ENCODE measurements at places on chromosomes 4 and X. TPM values are rescaled to one million over a fixed set of nuclear protein-coding genes. Genes with fewer than 3 reads are reported as not detected.

Gene XAGE1A
- not detected for total RNA-seq

GRCh38 chrX:132373610-132374009 is 115.2 kb downstream of the MBNL3 start:
- H3K36me3 ChIP-seq = no peaks in the 10 kb centered on the region
- H3K4me3 ChIP-seq = no peak overlapping the region
- H3K4me1 ChIP-seq = no peaks in the 10 kb centered on the region
- no peaks in the 10 kb centered on the region for H3K27me3 ChIP-seq
- no peak for DNase-seq

Gene USP51
- total RNA-seq = 2.0 TPM

Gene NSUN7
- 0.59 TPM for total RNA-seq

- DNase-seq = no peak
- H3K4me1 ChIP-seq = no peaks in the 10 kb centered on the region
- H3K27ac ChIP-seq = no peak overlapping the region
- no peak overlapping the region for H3K4me3 ChIP-seq
These were observed 203.4 kb upstream of the FAT4 start for GRCh38 chr4:125111323-125111722.

Gene MAGEE2
- total RNA-seq = not detected

Gene RNF150
- total RNA-seq = 0.07 TPM

Gene CCSER1
- total RNA-seq = 0.20 TPM

- no peaks in the 10 kb centered on the region for H3K4me1 ChIP-seq
- no peaks in the 10 kb centered on the region for H3K36me3 ChIP-seq
- H3K27ac ChIP-seq = no peak overlapping the region
These were observed 4.9 kb upstream of the TLR8 start for GRCh38 chrX:12901486-12901885.

DNA sequence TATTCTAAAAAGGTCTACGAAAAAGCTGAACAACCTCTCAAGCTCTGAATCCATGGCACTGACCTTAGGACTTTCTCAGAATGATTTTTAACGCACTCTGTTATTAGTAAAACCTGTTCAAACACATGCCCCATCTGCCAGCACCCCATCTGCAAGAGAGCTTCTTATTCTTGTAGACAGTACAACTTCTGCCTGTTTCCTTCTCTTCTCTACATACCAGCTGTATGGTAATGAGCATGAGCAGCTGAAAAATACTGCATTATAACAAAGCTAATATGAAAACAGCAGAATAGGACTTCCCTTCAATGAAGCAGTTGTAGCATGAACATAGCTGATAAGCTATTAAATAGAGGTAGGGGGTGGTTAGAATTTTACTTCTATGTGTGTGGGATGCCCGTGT is 167.9 kb downstream of the FBXW7 start:
- peaks cover 12% of the 10 kb centered on the region for H3K4me1 ChIP-seq
- H3K4me3 ChIP-seq = no peak overlapping the region
- no peak for DNase-seq
- peaks cover 5% of the 10 kb centered on the region for H3K36me3 ChIP-seq

- no peak overlapping the region for H3K4me3 ChIP-seq
- H3K27me3 ChIP-seq = no peaks in the 10 kb centered on the region
- DNase-seq = no peak
- no peak overlapping the region for H3K27ac ChIP-seq
These were observed 164.2 kb upstream of the PITX2 start for GRCh38 chr4:110787109-110787508.

- no peak overlapping the region for H3K4me3 ChIP-seq
- DNase-seq = no peak
These were observed 2062.9 kb downstream of the ARAP2 start for GRCh38 chr4:34181311-34181841.

Gene NHS
- total RNA-seq = 0.05 TPM

Gene DDX53
- not detected for total RNA-seq

- H3K4me1 ChIP-seq = peaks cover 22% of the 10 kb centered on the region
- peak; percentile 41 for DNase-seq
- H3K27ac ChIP-seq = peak overlapping the region; percentile 55
- peak overlapping the region; percentile 73 for H3K4me3 ChIP-seq
These were observed 529 bp downstream of the DHRSX start for GRCh38 chrX:2500091-2500802.

- no peak for DNase-seq
- H3K27me3 ChIP-seq = no peaks in the 10 kb centered on the region
- no peak overlapping the region for H3K27ac ChIP-seq
- H3K4me1 ChIP-seq = peaks cover 4% of the 10 kb centered on the region
These were observed 45.5 kb downstream of the FAM9B start for GRCh38 chrX:8988446-8988845.

Gene HUWE1
- 204 TPM for total RNA-seq

Gene BLTP1
- total RNA-seq = 108 TPM

DNA sequence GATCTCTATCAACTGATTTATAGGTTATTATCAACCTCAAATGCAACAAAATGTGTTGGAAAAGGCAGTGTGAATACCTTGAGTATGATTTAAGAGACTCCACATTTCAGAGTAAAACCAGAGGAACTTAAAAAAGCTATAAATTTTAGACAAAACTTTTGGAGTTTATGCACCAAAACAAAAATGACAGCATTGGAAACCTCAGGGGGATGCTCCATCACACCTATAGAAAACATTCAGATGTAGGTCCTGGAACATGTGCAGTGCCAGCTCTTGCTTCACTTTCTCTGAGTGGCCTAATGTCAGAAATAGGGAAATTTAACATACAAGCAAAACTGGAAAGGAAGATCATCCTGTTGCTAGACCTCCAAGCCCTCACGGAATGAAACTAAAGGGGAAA is 5.8 kb upstream of the VEGFC start:
- no peak overlapping the region for H3K4me3 ChIP-seq
- H3K27ac ChIP-seq = no peak overlapping the region
- H3K4me1 ChIP-seq = no peaks in the 10 kb centered on the region
- H3K36me3 ChIP-seq = no peaks in the 10 kb centered on the region
- no peak for DNase-seq
- peaks cover 10% of the 10 kb centered on the region for H3K27me3 ChIP-seq

Gene CD40LG
- 24.0 TPM for total RNA-seq

DNA sequence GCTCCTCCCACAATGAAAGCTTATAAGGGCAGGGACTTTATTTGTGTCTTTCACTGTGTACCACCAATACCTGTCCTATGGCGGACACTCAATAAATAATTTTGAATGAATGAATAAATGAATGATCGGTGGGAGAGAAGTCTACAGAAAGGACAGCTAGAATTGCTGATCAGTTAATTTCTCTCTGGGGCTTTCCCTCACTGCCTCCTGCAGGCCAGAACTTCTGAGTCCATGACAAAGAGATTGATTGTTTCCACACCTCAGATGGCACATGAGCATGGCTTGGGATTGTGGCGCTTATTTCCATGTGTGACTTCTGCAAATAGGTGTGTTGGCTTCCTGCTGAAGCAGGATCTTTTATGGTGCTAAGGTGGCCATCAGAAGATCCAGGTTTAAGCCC is 6.3 kb downstream of the FAM47E start:
- no peak for DNase-seq
- H3K4me3 ChIP-seq = no peak overlapping the region
- H3K4me1 ChIP-seq = no peaks in the 10 kb centered on the region

- H3K4me3 ChIP-seq = no peak overlapping the region
- H3K27me3 ChIP-seq = peaks cover 2% of the 10 kb centered on the region
- H3K4me1 ChIP-seq = no peaks in the 10 kb centered on the region
- H3K36me3 ChIP-seq = no peaks in the 10 kb centered on the region
- H3K27ac ChIP-seq = no peak overlapping the region
These were observed 82.9 kb downstream of the STOX2 start for GRCh38 chr4:183987987-183988392.

DNA sequence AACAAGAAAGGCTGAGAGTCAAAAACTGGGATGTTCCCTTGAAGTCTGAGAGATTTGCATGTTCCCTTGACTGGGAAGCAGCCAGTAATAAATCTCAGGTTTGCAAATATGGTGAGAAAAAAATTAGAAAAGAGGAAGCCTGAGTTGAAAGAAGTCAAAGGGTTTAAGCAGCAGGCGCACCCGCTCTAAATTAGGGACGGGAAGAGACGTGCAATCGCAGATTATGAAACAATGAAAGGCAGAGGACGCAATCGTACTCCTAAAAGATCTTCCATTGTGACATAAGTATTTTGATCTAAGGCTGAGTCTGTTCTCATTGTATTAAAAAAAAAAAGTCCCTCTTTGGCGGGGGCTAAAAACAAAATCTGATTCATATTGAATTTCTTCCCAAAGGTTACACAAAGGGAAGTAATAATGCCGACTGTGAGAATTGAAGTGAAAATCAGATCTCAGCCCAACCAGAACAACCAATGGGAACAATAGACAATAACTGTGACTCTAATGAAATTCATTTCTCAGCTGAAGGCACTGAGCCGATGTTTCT is 28.2 kb downstream of the SAT1 start:
- no peaks in the 10 kb centered on the region for H3K4me1 ChIP-seq
- H3K4me3 ChIP-seq = no peak overlapping the region
- no peak overlapping the region for H3K27ac ChIP-seq

Gene SSX3
- not detected for total RNA-seq

DNA sequence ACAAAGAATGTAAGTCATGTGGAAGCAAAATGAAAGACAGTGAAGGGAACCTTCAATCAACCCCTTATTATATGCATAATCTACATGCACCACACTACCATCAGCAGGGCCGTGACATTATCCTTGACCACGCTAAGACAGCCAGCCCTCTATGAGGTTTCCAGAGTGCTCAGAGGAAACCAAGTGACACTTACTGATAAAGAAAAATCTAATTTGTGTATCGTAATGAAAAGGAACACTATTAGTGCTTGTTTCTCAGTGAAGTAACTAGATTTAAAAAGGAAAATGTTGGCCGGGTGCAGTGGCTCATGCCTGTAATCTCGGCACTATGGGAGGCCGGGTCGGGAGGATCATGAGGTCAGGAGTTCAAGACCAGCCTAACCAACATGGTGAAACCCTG is 56.4 kb downstream of the ABCG2 start:
- no peaks in the 10 kb centered on the region for H3K4me1 ChIP-seq
- H3K27me3 ChIP-seq = no peaks in the 10 kb centered on the region
- H3K36me3 ChIP-seq = no peaks in the 10 kb centered on the region
- DNase-seq = no peak

DNA sequence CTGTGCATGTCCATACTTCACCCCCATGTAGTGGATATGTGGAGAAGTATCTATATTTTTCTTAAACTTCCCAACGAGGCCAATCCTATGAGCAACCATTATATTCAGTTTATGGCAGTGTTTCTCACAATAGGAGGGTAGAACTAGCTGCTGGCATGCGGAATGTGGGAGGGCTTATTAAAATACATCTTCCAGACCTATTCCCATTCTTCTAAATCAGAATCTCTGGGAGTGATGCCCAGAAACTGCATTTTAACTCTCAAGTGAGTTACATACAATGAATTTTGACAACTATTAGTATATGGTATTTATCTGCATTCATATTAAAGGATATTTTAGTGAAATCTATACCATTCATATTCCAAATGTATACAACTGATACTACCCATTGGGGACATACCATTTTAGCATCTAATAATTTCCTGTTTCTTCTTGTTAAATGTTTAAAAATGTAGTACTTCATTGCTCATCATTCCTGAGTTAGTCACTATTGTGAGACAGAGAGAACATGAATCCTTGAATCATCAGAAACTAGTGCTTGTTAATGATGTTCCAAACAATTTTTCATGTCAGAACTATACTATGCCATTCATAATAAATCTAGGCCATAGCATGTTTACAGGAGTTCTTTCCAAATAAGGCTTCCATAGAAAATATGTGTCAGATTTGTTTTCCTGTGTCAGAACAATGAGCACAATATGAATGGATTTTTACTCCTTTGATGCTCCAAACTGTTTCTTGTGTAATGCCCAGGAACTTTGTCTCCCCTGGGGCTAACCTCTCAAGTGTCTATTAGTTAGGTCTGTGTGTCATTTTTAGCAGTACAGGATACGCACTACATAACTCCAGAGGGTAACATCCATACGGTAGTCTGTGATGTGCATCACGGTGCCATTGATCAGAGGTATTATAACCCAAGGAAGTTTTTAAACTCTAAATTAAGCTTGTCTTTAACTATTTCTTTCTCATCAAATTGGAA is 198.8 kb upstream of the BMP3 start:
- no peaks in the 10 kb centered on the region for H3K36me3 ChIP-seq
- no peaks in the 10 kb centered on the region for H3K27me3 ChIP-seq
- H3K27ac ChIP-seq = no peak overlapping the region
- DNase-seq = no peak
- no peak overlapping the region for H3K4me3 ChIP-seq
- H3K4me1 ChIP-seq = no peaks in the 10 kb centered on the region

Gene KIT
- total RNA-seq = 0.49 TPM

DNA sequence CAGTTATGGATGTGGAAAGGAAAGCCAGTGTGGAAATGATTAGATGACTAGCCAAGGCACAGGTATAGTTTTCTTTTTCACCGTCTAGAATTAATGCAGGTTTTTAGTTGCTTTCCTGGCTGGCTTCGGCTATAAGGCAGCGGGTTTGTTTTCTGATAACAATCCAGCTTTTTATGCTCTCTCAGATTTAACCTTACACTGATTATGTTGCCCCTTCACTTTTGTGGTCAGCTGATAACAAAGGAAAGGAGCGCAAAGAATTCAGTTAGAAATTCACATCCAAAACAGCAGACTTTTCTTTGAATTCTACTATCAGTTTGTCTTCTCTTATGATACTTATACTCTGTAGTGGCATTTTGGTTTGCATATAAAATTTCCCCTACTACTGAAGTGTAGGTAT is 94.2 kb upstream of the CENPE start:
- no peaks in the 10 kb centered on the region for H3K4me1 ChIP-seq
- H3K27ac ChIP-seq = no peak overlapping the region
- no peak for DNase-seq

DNA sequence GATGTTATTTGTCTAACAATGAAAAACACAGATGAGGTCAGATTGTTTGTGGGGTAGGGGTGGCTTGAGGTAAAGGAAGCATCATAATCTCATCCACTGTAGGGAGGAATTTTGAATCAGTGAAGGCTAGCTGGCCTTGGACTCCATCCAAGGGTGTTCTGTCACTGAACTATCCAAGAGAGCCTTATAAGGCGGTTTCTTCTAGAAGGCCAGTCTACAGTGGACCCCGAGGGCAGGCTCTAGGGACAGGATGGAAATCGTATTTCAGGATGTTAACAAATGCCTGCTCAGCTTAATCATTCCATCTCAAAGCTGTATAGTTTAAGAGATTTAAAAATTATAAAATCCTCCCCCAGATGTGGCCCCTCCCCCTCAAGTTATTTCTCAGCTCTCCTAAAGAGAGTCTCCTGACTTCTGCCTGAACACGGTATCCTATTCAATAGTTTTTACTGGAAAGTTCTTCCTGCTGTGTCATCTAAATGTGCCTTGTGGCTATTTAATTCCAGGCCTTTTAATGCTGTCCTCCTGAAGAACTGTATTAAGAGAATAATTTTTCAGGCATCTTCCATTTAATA is 8.0 kb downstream of the IGFBP7 start:
- H3K27ac ChIP-seq = no peak overlapping the region
- H3K36me3 ChIP-seq = no peaks in the 10 kb centered on the region
- no peak overlapping the region for H3K4me3 ChIP-seq
- DNase-seq = no peak

- H3K4me3 ChIP-seq = no peak overlapping the region
- H3K36me3 ChIP-seq = no peaks in the 10 kb centered on the region
- H3K4me1 ChIP-seq = no peaks in the 10 kb centered on the region
- no peaks in the 10 kb centered on the region for H3K27me3 ChIP-seq
- no peak for DNase-seq
These were observed 815.5 kb downstream of the FAT4 start for GRCh38 chr4:126130215-126130614.

Gene PHEX
- total RNA-seq = 1.0 TPM

GRCh38 chr4:151099976-151100417 is 569 bp downstream of the RPS3A start:
- peak overlapping the region; percentile 99 for H3K4me3 ChIP-seq
- peaks cover 39% of the 10 kb centered on the region for H3K36me3 ChIP-seq
- no peak for DNase-seq
- no peaks in the 10 kb centered on the region for H3K27me3 ChIP-seq
- H3K27ac ChIP-seq = peak overlapping the region; percentile 86

- H3K36me3 ChIP-seq = no peaks in the 10 kb centered on the region
- no peaks in the 10 kb centered on the region for H3K4me1 ChIP-seq
- no peak overlapping the region for H3K4me3 ChIP-seq
These were observed 12.7 kb upstream of the TET2 start for GRCh38 chr4:105133976-105134375.
